ENCODE measurements at places on chromosomes 1 and 21.

DNA sequence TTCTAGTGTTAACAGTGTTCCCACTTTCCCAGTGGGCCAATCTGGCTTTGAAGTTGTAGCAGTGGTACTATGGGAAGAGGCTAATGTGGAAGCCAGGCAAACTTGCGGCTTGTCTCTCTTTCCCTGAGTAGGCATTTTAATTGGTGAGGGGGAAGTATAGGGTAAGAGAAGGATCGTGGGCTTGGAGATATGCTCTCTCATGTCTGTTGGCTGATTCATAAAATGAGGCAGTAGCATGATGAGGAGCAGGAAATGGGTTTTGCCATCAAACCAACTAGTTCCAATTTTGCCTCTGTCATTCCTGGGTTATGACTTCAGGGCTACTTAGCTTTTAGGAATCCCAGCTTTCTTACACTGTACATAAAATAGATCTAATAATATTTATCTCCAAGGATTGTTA is 12.1 kb downstream of the C8A start:
- no peak for DNase-seq

DNA sequence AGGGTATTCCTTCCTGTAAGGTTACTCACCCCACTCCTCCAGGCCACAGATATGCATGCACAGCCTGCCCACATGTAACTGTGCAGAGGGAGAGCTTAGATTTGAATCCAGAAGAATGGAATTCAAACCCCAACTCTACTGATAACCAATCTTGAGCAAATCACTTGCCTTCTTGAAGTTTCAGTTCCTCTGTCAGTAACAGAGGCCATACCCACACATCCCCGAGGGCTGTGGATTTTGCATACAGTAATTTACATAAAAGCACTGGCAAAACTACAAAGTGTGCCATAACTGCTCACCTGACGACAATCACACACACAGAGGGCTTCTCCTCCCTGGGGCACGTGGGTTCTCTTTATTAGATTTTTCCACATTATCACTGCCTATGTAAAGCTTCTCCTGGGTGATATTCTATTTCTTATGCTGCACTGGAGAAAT is 18.6 kb downstream of the CD247 start:
- DNase-seq, result no peak

DNA sequence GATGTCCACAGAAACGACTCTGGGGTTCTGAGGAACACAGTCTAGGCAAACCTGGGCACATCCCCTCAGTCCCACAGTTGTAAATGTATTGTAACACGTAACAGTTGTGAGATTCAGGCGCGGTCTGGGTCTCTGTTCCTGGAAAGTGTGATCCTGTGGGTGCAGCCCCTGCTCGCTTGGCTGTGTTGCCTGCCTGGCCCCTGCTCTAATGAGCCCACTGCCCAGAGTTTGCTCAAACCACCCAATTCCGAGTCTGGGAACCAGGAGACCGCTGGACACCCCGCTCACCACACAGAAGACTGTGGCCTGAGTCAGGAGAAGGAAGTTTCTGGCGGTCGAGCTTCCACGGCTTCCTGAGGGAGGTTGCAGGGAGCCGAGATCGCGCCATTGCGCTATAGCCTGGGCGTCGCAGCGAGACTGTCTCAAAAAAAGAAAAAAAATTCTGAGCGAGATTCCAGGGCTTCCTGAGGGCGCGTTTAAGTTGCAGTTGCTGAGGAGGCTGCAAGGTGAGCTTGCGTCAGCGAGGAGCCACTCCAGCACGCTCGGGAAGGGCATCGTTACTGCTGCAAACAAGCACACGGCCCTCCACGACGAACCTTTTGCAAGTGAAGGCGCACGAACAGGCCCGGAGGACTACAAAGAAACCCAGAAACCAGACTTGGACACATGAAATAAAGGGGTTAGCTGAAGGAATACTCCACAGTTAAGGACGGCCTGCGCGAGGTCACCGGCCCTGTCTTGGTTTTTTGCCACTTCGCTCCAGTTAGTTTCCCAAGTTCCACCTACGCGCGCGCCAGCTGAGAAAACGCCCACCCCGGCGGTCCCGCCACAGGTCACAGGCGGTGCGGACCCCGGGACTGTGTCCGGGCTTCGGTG is 1.1 kb downstream of the C21orf58 start:
- DNase-seq, result no peak

GRCh38 chr1:178143730-178144690 is 50.1 kb downstream of the RASAL2 start:
- DNase-seq, result no peak

GRCh38 chr1:5891736-5892135 is 100.5 kb downstream of the NPHP4 start:
- DNase-seq, result no peak

DNA sequence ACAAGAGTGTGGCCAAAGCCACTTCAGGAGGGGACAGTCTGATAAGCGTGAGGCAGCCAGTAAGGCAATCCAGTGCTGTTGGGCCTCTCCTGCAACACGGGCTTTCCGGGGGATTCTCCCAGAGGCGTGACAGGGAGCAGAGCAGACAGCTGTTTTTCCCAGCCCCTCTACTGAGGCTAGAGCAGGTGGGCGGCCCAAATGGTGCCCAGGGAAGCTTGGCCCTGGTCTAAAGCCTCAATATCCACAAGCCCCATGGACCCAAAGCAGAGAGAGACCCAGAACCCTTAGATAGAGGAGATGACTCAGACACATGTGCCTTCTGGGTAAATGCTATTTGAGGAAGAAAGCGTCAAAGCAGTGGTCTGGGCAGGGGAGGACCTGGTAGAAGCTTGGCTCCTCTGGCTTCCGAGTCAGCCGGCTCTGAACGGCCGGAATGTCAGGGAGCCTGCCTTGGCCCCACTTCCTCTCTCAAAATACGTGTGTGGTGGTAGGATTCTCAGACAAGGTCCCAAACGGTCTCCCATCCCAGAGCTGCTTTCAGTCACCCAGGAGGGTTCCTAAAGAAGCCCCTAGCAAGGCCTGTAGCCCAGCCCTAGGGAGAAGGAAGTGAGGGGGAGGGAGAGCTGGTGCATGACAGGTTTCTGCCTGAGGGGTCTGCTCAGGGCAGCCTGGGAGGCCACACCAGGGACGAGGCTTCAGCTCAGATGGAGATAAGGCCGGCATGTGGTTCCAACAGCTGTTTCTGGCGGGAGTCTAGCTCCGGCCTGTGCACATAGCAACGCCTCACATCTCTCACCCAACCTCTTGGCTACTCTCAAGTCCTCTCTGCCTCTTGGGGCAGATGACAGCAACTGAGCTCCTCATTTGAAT is 28.8 kb downstream of the PIK3C2B start:
- DNase-seq, result no peak

DNA sequence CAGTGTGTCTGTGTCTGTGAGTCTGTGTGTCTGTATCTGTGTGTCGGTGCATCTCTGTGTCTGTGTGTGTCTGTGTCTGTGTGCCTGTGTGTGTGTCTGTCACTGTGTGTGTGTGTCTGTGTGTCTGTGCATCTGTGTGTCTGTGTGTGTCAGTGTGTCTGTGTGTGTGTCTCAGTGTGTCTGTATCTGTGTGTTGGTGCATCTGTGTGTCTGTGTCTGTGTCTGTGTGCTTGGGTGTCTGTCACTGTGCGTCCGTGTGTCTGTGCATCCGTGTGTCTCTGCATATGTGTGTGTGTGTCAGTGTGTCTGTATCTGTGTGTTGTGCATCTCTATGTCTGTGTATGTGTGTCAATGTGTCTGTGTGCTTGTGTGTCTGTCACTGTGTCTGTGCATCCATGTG is 44.7 kb upstream of the POFUT2 start:
- DNase-seq, result no peak

GRCh38 chr1:161866241-161866640 is 100.1 kb downstream of the ATF6 start:
- no peak for DNase-seq

DNA sequence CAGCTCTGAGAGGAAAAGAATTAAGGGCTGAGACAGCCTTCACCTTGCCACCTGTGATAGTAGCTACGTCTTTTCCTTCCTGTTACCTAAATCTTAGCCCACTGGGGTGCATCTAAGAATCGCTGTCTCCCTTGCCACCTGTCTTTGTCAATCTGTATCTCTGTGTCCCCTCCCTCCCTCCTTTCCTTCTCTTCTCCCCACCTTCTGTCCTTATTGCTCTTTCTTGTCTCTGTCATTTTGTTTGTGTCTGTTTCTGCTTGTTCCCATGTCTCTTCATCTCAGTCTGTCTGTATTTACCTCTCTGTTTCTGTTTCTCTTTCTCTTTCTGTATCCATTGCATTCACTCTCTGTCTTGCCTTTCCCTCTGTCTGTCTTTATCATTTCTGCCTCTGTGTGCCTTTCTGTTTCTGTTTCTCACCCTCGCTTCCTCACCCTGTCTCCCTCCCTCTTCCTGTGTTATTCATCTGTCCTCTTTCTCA is 30.2 kb downstream of the SLC22A15 start:
- no peak for DNase-seq

GRCh38 chr1:202085682-202086373 is 36.9 kb upstream of the GPR37L1 start:
- DNase-seq, result no peak

- no peak for DNase-seq
Observed at GRCh38 chr1:15151377-15151806, 2.2 kb upstream of the TMEM51 start.

DNA sequence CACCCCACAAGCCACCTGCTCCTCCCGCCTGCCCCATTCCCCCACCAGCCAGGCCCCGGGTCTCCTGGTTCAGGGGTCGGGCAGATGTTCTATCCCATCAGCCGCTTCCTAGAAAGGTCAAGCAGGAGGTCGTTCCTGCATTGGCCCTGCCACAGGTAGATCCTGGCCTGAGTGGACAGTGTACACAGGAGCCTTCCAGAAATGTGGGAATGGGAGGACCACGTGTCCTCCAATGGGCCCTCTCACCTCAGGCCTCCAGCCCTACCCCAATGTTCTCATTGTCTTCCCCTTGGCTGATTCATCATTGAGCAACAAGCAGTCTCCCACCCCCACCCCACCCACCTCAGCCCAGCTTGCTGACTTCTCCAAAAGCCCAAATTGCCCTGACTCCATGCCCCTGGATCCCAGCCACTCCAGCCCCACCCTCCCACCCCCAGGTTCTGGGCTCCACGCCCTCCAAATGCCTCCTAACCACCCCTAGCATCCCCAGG is 2.1 kb downstream of the S100A16 start:
- DNase-seq, result no peak

DNA sequence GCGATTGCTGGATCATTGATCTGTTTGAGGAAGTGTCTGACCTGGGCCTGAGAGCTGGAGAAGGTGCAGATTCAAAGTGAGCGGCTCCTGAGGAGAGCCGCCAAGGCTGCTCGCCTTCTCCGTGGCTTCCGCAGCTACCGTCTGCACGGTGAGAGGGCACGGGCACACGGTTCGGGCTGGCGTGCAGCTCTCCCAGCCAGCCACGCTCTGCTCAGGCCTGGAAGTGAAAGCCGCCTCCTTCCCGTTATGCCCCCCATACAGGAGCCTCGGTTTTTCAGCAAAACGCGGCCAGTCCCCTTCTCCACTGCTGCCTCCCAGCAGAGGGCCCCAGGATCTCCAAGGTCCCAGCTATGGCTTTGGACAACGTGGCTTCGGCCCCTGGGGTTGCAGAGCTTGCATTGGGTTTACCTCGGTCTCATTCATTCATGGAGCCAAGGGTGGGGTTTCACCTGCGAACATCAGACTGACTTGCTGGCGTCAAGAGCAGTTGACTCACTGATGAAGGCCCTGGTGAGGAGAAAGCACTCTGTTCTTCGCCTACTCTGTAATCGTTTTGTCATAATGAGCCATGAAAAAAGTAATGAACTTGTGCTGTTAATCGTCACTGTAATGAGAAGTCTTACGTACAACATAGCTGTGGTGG is 24.4 kb upstream of the PDXK start:
- no peak for DNase-seq

- DNase-seq, result no peak
Observed at GRCh38 chr1:243842161-243842560, 7.9 kb downstream of the AKT3 start.

DNA sequence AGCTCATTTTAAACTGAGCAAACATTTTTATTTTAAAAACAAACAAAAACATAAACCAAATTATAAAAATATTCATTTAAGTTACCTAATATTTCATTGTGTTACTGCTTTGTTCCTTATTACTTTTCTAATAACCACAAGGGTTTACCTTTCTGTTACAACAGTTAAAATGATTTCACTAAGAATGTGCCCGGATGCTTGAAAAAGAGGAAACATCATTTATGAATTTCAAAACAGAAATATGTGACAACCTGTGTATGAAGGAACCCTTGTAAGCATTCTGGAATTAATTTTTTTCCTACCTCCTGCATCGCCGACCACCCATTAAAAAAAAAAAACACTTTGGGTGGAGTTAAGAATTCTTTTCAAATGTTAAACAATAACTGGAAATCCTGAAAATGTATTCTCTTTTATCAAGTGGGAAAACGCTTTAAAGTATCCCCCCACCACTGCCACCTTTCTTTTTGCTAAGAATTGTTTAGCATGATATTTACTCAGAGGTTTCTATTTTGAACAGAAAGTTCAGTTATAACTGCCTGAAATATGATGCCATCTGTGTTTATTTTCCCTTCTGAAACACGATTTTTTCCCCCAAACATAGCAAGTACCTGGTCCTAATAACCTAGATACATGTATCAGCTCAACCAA is 9.1 kb downstream of the CYYR1 start:
- DNase-seq, result no peak

DNA sequence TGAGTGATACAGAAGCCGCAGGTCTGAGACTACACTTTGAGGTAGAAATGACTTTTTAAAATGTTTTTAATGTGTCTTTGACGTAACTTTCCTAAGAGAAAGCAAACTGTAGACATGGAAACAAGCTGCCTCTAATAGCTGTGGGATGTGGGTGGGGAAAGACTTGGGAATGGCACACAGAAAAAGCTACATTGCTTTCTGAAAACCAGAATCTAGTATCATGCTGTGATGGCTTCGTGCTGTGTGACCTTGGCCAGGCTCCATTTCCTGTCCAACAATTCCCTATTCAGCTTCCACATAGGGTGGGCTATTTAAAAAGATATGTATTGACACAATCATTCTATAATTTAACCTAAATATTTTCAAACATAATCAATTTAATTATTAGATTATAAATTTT is 909.1 kb downstream of the NCAM2 start:
- DNase-seq, result no peak

- no peak for DNase-seq
Observed at GRCh38 chr1:49160677-49161076, 384.0 kb upstream of the BEND5 start.

DNA sequence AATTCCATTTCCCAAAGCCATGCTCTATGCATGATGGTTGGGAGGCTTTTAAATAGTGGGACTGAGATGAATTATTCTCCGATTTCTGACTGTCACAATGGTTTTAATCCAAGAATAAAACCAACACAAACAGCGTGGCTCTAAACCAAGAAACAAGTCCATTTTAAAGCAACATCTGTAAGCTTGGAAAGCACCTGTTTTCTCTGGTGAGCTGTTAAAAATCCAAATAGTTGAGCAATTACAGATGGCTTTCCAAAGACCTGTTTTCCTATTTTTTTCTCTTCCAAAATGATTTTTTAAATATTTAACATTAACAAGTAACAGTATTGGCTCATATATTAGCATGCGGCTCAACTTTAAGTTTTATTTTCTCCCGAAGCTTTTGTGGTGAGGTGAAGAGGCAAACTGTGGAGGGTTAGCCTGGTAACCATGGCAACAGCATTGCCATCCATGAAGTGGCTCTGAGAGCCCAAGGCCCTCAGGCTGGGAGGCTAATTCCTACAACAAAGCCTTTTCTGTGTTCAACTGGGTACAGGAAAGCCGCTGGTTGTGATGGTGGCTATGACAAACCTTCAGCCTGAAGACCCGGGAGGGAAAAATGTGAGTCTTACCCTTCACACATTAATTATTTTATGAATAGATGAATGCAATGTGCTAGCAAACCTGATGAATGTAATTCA is 56.7 kb upstream of the B3GALT5 start:
- DNase-seq, result no peak

- no peak for DNase-seq
Observed at GRCh38 chr1:94027721-94028515, 93.0 kb downstream of the ABCA4 start.

GRCh38 chr1:147167365-147167764 is 4.9 kb downstream of the PRKAB2 start:
- DNase-seq, result peak; percentile 29
